ENCODE measurements at places on chromosomes 3 and 15.

DNA sequence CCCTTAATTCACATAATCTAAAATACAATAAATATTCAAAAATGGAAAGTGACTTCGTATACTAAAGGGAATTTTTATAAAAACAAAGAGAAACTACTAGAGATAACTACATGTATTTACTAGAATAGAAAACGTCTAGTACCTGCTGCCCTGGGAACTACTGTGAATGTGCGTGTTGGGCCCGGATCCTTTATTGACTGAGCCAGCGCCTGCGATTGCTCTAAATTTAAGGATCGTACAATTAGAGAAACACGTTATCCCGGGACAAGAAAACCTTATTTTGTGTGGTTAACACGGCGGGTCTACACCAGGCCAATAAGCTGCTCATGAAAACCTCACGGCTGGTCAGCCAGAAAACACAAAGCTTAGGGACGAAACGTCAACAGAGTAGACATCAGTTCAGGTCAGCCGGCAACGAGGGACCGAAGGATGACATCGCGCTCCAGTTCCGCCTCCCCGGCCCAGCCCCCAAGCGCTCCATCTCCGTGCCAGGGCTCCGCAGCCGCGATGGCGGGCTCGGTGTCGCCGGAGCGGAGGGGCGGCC, 555 bp downstream of the TM2D3 start:
- DNase-seq, result no peak

- no peak for DNase-seq
These were observed 36.0 kb downstream of the USP13 start for GRCh38 chr3:179688850-179689249.

- DNase-seq, result no peak
These were observed 375.9 kb downstream of the FOXP1 start for GRCh38 chr3:71207632-71208031.

GRCh38 chr3:127777921-127778656, 44.2 kb downstream of the MGLL start:
- no peak for DNase-seq

GRCh38 chr3:117234331-117234730, 524.8 kb downstream of the TUSC7 start:
- no peak for DNase-seq

- no peak for DNase-seq
These were observed 1.8 kb downstream of the CD276 start for GRCh38 chr15:73685981-73686380.

- DNase-seq, result no peak
These were observed 32.2 kb upstream of the TMEM158 start for GRCh38 chr3:45258317-45258716.

GRCh38 chr15:39028069-39028468, 463.5 kb upstream of the RASGRP1 start:
- no peak for DNase-seq

GRCh38 chr15:76577879-76578512, 241.4 kb downstream of the ISL2 start:
- DNase-seq, result no peak

DNA sequence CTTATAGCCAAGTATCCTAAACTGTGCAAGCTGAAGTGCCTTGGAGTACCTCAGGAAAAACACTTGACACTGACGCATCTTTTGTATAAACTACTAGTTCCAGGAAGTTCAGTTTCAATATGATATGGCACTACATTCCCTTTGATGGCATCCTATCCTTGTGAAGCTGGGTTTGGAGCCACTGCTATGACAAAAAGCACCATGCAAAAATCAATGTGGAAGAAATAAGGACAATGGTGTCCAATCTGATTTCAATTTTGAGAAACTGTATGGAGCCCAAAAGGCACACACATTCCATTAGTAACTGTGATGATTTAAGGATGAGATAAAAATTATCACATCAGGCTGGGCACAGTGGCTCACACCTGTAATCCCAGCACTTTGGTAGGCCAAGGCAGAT, 5.6 kb downstream of the RPS27L start:
- DNase-seq, result no peak

DNA sequence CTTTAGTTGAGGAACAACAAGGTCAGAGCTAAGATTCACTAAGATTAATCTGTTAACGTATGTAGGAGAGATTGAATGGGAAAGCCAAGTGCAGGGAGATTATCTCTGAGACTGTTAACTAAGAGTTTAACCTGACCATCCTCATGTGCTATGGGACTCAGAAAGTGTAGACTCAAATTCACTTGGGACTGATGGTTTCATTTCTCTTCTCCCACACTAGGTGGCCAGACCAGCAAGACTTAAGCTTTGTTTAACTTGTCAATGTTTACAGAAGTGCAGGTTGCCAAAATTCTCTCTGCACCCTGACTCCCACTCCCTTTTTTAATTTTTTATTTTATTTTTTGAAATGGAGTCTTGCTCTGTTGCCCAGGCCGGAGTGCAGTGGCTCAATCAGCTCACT, 6.3 kb upstream of the HEXA start:
- DNase-seq, result no peak

GRCh38 chr3:37862219-37862902, 681 bp downstream of the CTDSPL start:
- DNase-seq, result no peak

DNA sequence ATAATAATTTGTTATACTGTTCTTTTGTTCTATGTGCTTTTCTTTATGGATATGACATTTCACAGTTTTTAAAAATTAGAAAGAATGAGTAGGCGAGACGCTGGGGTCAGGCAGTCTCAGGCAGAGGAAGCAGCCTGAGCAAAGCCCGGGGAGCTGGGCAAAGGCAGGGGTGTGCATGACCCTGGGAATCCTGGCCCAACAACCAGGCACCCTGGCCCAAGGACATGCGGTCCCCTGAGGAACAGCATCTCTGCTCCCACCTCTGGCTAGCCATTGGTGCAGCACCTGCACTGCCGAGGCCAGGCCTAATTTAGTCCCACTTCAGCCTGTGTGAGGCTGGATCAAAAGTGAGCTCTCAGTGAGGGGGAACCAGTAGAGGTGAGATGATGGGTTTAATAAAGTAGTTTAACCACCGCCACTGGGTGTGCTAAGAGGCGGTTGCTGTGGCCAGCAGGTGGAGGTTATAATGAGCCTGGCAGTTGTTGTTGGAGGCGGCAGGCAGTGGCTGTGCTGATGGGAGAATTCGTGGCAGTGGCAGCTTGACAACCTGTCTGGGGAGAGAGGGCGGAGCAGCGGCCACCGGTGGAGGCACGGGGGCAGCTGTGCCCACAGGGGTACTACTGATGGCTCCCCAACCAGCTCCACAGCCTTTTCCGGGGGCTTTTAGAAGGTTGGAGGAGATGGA, 41.5 kb downstream of the PRKCD start:
- no peak for DNase-seq

DNA sequence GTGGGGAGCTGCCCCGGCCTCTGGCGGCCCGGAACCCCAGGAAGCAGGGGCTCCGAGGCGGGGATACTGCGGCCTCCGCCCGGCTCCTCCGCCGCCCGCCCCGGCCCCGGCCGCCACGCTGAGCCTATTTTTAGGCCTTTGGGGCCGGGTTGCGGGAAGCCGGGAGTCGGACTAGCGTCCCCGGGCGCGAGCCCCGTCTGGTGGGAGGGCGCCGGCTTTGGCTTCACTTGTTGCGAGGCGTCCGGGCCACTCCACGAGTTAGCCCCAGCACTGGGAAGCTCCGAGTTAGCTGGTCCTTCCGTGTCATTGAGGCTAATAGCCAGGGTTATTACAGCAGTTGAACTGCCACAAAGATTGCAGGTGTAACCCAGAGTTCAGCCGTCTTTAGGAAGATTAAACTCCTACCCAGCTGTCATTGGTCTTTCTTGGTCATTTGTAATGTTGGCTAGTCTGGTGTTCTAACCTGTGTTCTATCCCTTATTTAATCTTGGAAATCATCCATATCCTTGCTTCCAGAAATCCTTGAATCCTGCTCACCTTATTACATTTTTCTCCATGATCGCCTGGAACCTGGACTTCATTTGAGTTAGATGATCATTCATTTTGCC, 791 bp downstream of the GYG1 start:
- DNase-seq, result no peak
